ENCODE measurements at places on chromosomes 2 and 18. TPM values are rescaled to one million over a fixed set of nuclear protein-coding genes. Genes with fewer than 3 reads are reported as not detected.

Gene FKBP7
- 0.03 TPM for total RNA-seq

Gene PLEKHM3
- 9.0 TPM for total RNA-seq

Gene FAM228A
- total RNA-seq: not detected

Gene ALPP
- 1.1 TPM for total RNA-seq

Gene TEX44
- not detected for total RNA-seq

Gene ACTR3
- 153 TPM for total RNA-seq

Gene PLEKHA3
- 4.4 TPM for total RNA-seq

All from HT-29 (cell line).